ENCODE measurements at places on chromosomes 5 and 9. TPM values are rescaled to one million over a fixed set of nuclear protein-coding genes. Genes with fewer than 3 reads are reported as not detected.

GRCh38 chr5:175853573-175854230 is 17.7 kb upstream of the CPLX2 start:
- no peak for DNase-seq

- DNase-seq: no peak
These were observed 1243.4 kb downstream of the MAT2B start for GRCh38 chr5:164748861-164749260.

GRCh38 chr9:75432888-75433287 is 344.6 kb downstream of the OSTF1 start:
- DNase-seq: no peak

- no peak for DNase-seq
These were observed 37.0 kb downstream of the IL31RA start for GRCh38 chr5:55888205-55888604.

- no peak for DNase-seq
These were observed 111.7 kb downstream of the EDIL3 start for GRCh38 chr5:84272771-84273516.

DNA sequence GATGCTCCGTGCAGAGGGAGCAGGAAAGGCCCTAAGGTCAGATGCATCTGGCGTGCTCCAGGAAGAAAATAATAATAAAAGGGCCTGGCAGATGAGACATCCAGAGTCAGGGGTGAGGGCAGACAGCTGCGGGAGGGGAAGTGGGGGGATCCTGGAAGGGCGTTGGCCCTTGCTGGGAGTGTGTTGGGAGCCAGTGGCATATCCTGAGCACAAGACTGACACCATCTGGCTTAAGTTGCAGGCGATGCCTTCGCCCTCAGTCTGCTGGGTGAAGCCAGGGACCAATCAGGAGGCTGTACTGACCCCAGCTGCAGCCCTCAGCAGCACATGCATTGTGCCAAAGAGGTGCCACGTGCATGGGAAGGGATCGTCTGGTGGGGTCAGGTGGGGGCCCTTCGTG is 3.8 kb downstream of the OR2V2 start:
- DNase-seq: no peak

GRCh38 chr9:21135736-21136135 is 5.9 kb downstream of the IFNW1 start:
- no peak for DNase-seq

DNA sequence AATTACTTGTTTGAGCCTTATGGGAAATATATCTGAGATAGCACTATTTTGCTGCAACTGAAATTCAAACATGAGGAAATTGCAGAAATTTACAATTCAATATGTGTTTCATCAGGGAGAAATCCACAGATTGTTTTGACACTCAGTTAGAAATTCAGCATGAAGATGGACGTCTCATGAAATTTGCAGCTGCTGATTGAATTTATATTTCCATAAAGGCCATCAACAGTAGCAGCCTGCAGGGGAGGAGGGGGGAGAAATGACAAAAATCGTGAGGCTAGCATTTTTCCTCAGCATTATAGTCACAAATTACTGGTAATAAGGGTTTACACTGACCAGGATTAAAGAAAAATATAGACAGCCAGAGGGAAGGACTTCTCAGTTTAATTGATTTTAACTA is 81.0 kb downstream of the NDUFAF2 start:
- no peak for DNase-seq

DNA sequence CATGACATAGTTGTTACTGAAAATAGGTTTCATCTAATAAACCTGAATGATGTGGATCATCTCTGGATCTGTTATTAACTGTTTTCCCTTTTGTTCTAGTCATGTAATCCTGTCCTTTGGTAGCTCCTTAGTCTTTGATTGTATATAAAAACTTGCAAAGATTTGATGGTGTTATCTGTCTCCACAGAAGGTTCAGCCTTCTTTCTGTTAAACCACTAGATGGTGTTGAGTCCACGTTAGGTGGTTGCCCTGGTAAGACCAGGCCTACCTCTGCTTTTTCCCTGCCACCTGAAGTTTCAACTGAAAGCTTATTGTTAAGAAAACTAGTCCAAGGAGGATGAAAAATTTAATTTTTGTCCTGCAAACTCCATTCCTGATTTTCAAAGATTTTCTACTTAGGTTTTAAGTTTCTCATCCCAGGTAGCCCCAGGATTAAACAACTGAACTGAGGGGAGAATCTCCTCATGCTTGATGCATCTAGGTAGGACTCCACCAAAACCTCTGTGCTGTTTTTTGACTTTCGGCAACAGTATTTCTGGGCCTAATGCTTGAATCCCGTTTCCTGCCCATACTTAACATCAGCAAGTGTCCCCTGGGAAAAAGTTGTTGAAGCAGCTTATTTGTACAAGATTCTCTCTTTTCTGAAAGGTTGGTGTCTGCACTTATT is 68.5 kb downstream of the RICTOR start:
- DNase-seq: no peak

DNA sequence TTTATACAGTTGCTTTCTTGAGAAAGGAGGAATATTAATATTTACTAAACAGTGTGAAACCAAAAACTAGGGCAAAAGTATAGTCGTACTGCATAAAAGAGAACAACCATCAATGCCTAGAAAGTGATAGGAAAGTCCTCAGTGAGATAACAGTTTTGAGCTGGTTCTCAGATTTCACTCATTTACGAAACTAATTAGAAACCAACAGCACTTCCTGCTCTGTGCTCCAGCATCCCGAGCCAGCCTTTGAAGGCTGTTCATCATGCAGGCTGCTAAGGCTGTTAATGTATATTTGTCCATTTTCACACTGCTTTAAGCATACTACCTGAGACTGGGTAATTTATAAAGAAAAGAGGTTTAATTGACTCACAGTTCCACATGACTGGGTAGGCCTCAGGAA is 2039.9 kb downstream of the EFNA5 start:
- no peak for DNase-seq

GRCh38 chr5:124678468-124678867 is 68.0 kb downstream of the ZNF608 start:
- DNase-seq: no peak

DNA sequence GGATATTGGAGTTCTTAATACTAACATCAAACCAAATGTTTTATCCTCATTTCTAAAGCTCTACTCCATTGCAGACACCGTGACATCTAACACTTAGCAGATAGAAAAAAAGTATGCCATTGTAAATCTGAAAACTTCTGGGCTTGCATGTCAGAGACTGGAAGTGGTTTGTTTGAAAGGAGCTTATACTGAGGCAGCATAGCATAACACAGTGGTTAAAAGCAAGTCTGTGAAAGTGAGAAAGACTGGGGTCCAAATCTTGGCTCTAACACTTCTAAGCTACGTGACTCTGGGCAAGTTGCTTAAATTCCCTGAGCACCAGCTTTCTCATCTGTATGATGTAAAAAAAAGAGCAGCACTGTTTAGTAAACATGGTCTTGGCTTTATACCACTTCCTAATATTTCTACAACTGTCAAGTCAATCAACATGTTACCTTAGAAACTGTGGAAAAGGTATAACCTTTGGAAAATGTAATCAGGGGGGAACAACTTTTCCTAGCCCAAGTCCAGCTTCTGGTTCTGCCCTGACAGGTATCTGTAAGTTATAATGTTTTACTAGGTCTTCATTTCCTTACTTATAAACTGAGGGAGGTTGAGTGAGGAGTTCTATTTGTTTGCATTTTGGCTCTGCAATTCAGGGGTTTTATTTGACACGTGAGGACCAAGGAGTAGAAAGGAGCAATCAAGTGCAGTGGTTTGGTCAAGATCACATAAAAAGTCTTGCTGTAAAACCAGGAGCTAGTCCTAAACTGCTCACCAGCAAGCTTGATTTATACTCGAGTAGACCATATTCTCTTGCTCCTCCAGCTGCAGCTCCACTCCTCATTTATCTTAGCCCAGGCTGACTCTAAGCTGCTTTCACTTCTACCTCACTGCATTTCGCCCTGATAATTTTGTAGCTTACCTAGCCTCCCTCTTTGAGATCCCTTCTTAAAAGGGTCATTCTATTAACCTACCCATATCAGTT is 541.0 kb downstream of the RAB3C start:
- DNase-seq: no peak

GRCh38 chr5:82922086-82922734 is 155.0 kb downstream of the TMEM167A start:
- DNase-seq: no peak

DNA sequence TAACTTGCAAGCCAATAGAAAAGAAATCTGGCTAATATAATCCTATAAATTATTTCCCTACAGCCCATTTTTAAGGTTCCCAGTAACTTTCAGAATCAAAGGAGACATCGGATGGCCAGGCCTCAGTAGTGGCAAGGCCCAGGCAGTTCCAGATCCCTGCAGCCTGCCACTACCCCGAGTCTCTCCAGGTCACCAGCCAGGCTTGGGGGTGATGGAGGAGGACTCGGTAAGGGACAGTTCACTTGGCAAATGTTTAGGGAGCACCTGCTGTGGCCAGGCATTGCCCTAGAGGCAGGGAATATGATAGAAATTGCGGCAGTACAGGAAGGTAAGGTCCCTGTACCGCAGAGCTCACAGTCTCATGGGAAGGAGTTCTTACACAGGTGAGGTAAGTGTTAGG is 15.2 kb upstream of the LTC4S start:
- no peak for DNase-seq

- DNase-seq: no peak
These were observed 10.5 kb downstream of the KIF4B start for GRCh38 chr5:155024015-155024414.

GRCh38 chr9:133932633-133933032 is 59.5 kb downstream of the VAV2 start:
- no peak for DNase-seq

GRCh38 chr5:78629624-78630023 is 18.9 kb downstream of the LHFPL2 start:
- DNase-seq: no peak

DNA sequence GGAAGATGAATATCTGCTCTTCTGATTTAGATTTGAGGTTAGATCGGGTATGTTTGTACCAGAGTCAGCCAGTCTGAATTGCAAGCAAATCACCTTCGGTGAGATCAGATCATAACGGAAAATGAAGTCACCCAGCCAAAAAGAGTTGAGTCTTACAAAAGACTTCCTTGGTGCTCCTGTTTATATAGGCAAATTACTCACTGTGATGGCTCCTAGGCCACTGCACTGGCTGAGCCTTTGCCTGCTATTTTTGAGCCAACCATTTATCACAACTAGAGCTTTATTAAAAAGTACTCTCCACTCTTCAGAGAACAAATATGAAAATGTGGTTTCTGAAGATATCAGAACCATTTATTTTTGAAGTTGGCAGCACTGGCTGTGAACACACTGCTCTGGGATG is 277.7 kb upstream of the PCSK5 start:
- DNase-seq: no peak

GRCh38 chr5:145666591-145666990 is 168.6 kb downstream of the PRELID2 start:
- no peak for DNase-seq

DNA sequence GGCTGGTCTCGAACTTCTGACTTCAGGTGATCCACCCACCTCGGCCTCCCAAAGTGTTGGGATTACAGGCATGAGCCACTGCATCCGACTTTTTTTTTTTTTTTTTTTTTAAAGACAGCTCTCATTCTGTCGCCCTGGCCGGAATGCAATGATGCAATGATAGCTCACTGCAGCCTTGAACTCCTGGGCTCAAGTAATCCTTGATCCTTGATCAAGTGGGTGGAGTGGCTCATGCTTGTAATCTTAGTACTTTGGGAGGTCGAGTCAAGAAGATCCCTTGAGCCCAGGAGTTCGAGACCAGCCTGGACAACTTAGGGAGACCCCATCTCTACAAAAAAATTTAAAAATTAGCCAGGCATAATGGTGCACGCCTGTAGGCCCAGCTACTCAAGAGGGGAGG is 8.1 kb downstream of the SEC24A start:
- no peak for DNase-seq

DNA sequence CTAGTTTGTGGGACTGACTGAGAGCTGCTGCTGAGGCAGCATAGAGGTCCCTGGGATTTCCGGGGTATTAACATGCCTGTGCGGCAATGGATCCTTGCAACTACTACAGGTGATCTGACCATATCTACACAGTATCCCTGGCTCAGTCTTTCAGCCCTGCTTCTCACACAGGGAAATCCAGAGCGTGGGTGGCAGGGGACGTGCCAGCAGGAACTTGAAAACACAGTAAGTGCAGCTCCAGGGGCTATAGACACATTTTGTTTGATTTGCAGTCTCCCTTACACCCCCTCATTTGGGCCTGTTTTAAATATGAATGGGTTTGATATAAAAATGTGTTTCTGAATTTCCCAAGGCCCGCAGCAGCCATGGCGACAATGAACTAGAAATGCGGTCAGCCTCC is 209.5 kb downstream of the DCP2 start:
- DNase-seq: no peak

DNA sequence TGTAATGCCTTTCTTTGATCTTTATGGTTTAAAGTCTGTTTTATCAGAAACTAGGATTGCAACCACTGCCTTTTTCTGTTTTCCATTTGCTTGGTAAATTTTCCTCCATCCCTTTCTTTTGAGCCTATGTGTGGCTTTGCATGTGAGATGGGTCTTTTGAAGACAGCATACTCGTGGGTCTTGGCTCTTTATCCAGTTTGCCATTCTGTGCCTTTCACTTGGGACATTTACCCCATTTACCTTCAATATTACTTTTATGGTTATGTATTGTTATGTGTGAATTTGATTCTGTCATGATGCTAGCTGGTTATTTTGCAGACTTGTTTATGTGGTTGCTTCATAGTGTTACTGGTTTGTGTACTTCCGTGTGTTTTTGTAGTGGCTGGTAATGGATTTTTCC is 59.2 kb downstream of the YTHDC2 start:
- DNase-seq: no peak

GRCh38 chr9:89794918-89795317 is 190.1 kb downstream of the GADD45G start:
- no peak for DNase-seq

GRCh38 chr9:137960496-137960895 is 82.9 kb downstream of the CACNA1B start:
- no peak for DNase-seq

DNA sequence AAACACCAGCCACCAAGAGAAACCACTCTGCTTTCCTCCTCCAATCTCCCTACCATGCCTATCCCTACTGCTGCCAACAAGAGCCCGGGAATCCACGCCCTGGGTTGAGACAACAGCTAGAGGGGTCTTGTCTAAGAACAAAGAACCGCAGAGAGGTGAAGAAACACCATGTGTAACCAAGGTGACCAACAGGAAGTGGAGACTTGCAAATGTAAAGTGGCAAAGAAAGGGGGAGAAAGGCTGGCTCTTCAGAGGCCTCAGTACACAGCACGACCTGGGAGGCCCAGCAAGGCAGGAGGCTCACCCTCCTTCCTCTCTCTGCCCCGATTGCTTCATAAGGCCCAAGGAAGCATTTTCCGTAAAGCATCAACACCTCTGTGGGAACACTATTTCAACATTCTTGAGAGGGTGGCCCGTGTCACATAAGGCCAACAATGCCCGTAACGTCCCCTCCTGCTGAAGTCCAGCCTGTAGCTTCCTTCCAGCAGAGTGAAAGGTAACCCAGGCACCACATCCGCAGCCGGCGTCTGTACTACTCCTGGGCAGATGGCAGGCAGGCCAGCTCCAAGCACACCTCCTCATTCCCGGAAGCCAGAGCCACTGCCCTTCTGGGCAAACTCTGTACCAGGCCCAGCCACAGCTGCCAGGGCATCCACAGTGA is 18.3 kb downstream of the CCNJL start:
- DNase-seq: no peak

PCDHGA5 gene
- total RNA-seq: 0.57 TPM

HTR4 gene
- not detected for total RNA-seq

CMYA5 gene
- total RNA-seq: 0.39 TPM

LCN1 gene
- not detected for total RNA-seq

TMC1 gene
- total RNA-seq: not detected

FCN1 gene
- not detected for total RNA-seq

ESM1 gene
- not detected for total RNA-seq

MARCOL gene
- total RNA-seq: not detected

C9orf50 gene
- total RNA-seq: not detected

SPAG8 gene
- total RNA-seq: 0.29 TPM

F2RL1 gene
- 50.0 TPM for total RNA-seq

GFPT2 gene
- total RNA-seq: 1.6 TPM
